Activated naive CD8-positive, alpha-beta T cell treated with anti-CD3 and anti-CD28 coated beads, Interleukin-2, amount 50 U/mL, for 24 hours (primary cell): ENCODE measurements at places on chromosomes 5 and 9.

GRCh38 chr9:84305497-84306131 lies 34.9 kb downstream of the SLC28A3 start:
- no peak for DNase-seq

DNA sequence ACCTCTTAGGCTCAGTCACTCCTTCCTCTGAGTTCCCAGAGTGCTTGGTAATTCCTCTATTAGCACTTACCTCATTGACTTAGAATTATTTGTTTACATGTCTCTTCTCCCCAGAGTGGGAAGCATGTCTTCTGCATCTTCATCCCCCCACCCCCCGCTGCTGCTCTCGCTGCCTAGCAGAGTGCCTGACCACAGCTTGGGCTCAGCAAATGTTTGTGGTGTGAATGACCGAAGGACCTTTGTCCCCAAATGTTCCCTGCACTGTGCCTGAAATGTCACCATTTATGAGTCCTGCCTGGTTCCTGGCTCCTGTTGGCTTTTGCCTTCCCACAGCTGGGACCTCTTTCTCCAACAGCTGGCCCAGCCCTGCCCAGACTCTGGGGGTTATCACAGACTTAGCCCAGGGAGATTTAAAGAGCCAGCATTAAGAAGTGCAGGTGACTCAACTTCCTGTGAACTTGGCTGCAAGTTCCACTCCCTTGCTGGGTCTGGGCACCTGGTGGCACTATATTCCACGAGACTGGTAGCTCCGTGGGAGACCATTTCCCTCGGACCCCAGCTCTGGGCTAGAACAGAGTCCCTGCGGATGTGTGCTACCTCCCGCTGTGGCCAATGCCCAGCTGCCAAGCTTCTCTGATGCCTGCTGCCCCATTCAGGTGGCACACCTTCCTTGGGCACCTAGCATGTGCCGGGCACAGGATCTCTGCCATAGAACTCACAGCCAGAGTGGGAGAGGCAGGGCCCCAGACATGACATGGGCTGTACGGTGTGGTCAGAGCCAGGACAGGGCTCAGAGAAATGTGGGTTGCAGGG lies 1.8 kb upstream of the HMCN2 start:
- no peak for DNase-seq

DNA sequence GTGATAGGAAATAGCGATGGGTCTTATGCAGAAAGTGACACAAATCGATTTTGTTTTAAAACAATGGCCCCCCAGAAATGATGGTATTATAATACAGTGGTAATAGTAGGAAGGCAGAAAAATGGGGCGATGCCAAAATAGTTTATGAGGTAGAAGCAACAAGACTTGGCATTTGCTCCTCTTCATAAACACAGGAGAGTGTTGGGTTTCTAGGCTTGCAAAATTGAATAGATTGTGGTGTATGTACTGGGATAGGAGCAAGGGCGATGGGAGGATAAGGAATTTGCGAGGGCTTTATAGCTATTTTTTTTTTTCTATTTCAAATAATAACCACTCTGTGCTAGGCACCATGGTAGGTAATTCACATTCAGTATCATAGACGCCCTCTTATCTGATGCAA lies 49.2 kb upstream of the ABCA1 start:
- DNase-seq: no peak

DNA sequence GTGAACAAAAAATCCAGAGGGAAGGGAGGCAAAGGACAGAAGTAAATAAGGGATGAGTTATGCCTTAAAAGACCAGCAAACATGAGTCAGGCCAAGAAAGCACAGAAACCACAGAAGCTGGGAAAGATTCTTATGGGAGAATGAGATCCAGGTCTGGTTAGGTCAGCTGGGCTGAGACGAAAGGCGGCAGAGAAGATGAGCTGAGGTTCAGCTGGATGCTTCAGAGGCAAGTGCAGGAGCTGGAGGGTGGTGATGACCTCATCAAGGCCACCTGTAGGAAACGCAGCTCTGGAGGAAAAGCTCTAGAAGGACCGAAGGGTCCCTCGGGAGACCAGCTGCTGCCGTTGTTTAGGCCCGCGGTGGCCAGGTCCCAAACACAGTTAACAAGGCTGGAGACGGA lies 152.0 kb downstream of the MYO10 start:
- DNase-seq: no peak

DNA sequence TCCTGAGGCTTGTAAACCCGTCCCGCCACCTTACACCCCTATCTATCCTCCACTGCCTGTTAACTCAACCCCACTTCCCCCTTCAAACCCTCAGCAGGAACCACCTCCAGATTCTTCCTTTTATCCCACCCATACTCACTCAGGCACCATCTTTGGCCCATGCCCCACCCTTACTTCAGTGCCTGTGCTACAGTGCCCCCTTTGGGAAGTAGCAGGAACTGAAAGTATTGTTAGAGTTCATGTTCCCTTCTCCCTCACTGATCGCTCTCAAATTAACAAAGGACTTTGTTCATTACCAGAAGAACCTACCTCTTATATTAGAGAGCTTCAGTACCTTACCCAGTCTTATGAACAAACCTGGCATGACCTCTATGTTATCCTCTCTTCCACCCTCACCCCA lies 92.2 kb upstream of the MOCS2 start:
- DNase-seq: no peak

- no peak for DNase-seq
Measured at GRCh38 chr5:127696683-127697082, 6.5 kb upstream of the CCDC192 start.

- no peak for DNase-seq
Measured at GRCh38 chr9:102974530-102974929, 20.6 kb upstream of the CYLC2 start.
